ENCODE measurements at places on chromosomes 16 and 17. TPM values are rescaled to one million over a fixed set of nuclear protein-coding genes. Genes with fewer than 3 reads are reported as not detected.

- no peak for DNase-seq
Measured at GRCh38 chr17:17780922-17781590, 55.7 kb downstream of the SREBF1 start.

- DNase-seq, result no peak
Measured at GRCh38 chr17:66467766-66468165, 165.4 kb downstream of the PRKCA start.

DNA sequence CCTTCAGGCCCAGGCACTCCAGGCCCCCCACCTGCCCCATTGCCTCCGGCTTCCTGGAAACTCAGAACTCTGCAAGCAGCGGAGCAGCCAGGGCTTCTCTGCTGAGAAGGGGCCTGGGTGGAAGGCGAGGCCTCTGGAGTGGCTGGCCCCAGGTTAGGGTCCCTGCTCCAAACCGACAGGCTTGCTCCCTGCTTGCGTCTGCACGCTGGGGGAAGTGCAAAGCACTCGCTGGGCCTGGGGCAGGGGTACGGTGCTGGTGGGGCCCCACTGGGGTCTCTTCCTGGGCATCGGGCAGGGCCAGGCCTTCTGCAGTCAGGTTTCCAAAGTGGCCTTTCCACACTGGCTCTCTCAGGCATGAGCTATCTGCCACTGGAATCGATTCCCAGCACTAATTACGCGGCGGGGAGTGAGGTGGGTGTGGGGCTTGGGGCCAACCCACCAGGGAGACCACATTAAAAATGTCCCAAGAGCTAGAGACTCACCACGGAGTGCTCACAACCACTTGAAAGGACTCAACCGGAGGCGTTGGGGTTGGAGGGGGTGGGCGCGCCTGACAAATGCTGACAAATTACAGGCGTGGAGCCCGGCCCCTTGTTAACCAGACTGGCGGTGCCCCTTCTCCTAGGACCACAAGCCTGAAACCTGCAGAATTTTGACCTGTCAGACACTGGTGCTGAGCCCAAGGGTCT lies 17.9 kb downstream of the FAM83G start:
- no peak for DNase-seq

ELMO3 gene
- total RNA-seq, result 1.2 TPM

DNA sequence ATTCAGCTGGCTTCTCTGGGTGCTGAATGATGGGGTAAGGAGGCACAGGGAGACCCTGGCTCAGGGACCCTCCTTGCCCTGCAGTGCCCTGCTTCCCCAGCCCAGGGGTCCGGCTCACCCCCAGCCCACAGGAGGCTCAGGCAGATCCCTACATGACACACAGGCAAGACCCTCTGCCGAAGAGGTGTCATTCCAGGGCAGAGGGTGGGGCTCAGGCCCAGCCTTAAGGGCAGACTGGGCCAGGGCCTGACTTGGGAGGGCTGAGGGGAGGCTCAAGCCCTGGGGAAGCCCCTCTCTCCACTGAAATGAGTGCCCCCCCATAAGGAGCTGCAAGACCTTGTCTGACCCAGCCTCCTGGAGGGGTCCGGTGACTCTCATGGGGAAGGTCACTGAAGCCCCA lies 30.3 kb upstream of the KSR1 start:
- no peak for DNase-seq

DNA sequence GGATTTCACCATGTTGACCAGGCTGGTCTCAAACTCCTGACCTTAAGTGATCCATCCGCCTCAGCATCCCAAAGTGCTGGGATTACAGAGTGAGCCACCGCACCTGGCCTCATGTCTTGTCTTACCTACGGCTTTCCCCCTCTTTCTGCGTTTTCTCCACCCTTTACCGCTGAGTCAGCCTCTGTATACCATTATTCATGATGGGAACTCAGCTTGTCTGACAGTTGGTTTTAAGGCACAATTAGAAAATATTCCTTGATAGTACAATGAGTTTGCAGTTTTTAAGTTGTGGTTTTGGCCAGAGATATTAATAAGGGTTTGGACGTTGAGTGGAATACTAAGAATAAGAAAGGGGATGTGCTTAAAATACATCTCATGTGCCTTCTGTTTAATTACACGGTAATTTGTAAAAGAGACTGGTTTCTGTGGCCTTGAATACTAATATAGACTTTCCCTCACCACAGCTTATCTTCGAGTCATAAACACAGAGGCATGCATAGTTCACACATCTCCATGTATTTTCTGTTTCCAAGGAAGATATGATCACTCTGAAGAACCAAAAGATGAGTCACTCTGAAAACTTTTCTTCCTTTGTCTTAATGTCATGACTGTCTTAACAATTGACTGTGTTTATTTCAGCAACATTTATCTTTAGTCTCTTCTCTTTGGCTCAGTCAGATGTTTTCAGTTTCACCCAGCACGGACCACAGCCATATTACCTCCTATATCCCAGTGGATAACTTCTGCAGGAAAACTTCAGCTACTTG lies 54.4 kb downstream of the PITPNC1 start:
- DNase-seq, result no peak

DNA sequence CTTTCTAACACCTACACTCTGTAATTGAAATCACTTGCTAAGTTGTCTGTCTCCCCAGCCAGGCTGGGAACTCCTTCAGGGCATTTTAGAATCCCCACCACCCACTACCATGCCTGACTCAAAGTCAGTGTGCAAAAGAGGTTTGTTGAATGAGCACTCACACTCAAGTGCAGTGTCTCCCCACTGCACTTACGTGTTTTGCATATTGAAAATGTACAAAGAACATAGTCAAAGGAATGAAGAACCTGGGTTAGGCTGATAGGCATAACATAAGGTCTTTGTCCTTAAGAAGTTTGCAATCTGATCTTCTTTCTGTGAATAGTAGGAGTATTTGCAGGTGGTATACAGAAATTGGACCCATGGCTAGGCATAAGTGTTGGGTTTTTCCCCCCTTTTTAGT lies 33.8 kb upstream of the DDX52 start:
- no peak for DNase-seq

CES4A gene
- total RNA-seq, result 12.5 TPM
